ENCODE measurements at places on chromosomes 3 and 15. TPM values are rescaled to one million over a fixed set of nuclear protein-coding genes. Genes with fewer than 3 reads are reported as not detected.

Gene PLXNA1
- polyA plus RNA-seq = 29.9 TPM

Gene ZNF385D
- polyA plus RNA-seq = 17.4 TPM

Gene TMEM266
- 12.3 TPM for polyA plus RNA-seq

Gene MKRN3
- polyA plus RNA-seq = 3.8 TPM

Gene VIPR1
- 1.9 TPM for polyA plus RNA-seq

Gene GOLGA6L9
- 30.7 TPM for polyA plus RNA-seq

Gene POLQ
- polyA plus RNA-seq = 9.7 TPM

Gene EXD1
- polyA plus RNA-seq = 0.07 TPM

Gene DNAH12
- polyA plus RNA-seq = 3.0 TPM

Gene MLF1
- polyA plus RNA-seq = 62.9 TPM

Gene C3orf85
- polyA plus RNA-seq = 17.9 TPM

Gene IFT80
- 80.0 TPM for polyA plus RNA-seq

Gene CATSPER2
- polyA plus RNA-seq = 11.9 TPM

Gene CHST13
- 3.5 TPM for polyA plus RNA-seq

Gene MEGF11
- 3.9 TPM for polyA plus RNA-seq

Gene RAB27A
- polyA plus RNA-seq = 21.0 TPM

Gene STRIT1
- polyA plus RNA-seq = 1.5 TPM

Gene HAPLN3
- polyA plus RNA-seq = 3.6 TPM

Measured in left kidney (tissue), 8 donors.